MM.1S (cell line): ENCODE measurements at places on chromosomes 7 and 10.

- H3K27ac ChIP-seq = no peak overlapping the region
- peaks cover 16% of the 10 kb centered on the region for H3K4me1 ChIP-seq
- H3K27me3 ChIP-seq = no peaks in the 10 kb centered on the region
- no peaks in the 10 kb centered on the region for H3K36me3 ChIP-seq
- DNase-seq = no peak
- H3K4me3 ChIP-seq = no peak overlapping the region
Measured at GRCh38 chr7:25820432-25821040, 331.5 kb upstream of the NFE2L3 start.

GRCh38 chr7:25738528-25738927 is 413.5 kb upstream of the NFE2L3 start:
- H3K4me1 ChIP-seq = no peaks in the 10 kb centered on the region

GRCh38 chr7:141071855-141072547 is 1.9 kb upstream of the TMEM178B start:
- H3K36me3 ChIP-seq = no peaks in the 10 kb centered on the region
- peak; percentile 38 for DNase-seq
- peak overlapping the region; percentile 57; the same call in 1 of the 2 replicates for H3K27ac ChIP-seq
- H3K4me3 ChIP-seq = peak overlapping the region; percentile 91
- no peaks in the 10 kb centered on the region for H3K27me3 ChIP-seq

DNA sequence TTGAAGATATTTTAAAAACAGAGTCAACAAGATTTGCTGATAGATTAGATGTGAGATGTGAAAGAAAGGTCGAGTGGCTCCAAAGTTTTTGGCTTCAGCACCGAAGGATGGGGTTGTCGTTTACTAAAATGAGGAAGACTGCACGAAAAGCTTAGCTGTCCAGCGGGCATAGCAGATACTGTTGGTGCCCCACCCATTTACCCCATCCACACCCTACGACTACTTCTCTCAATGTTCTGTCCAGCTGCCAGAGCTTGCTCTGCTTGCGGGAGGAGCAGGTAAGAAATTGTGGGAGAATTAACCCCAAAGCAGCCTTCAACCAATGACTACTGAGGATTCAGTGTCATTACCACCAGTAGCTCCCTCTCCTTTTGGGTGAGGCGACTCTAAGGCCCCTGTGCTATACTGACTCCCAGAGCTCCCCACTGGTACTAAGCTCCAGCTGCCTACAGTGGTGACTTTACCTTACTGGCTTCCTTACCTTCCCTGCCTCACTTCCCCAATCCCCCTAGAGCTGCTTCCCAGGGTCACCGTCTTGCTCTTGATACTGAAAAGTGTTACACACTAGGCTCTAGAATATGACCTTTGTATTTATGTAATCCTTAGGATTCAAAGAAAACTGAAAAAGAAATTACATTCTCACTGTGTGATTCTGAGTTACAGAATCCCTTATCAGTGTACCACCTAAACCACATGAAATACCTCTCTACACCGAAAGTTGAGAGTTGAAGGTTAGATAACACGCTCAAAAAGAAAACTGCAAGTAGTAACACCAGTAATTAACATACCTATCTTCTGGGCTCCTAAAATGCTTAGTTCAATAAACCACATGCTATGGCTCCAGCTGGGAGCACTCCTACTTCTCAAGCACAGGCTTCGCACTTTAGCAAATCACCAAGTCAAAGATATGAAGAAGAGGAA is 22.3 kb downstream of the CACUL1 start:
- no peak for DNase-seq
- no peak overlapping the region for H3K27ac ChIP-seq
- no peaks in the 10 kb centered on the region for H3K4me1 ChIP-seq
- no peaks in the 10 kb centered on the region for H3K36me3 ChIP-seq
- no peaks in the 10 kb centered on the region for H3K27me3 ChIP-seq
- H3K4me3 ChIP-seq = no peak overlapping the region

DNA sequence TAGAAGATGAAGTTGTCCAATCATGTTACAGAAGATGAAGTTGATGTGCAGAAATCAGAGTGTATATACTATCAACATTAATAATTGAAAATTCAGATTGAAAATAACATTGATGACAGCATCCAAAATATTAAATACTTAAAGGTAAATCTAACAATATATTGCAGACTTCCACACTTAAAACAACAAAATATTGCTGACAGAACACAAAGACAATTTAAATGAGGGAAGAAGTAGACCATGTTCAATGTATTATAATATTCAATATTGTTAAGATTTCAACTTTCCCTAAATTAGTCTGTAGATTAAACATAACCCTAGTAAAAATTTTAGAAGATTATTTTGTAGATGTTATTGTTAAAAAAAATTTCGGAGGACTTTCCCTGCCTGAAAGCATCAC is 151.9 kb downstream of the PON1 start:
- no peaks in the 10 kb centered on the region for H3K4me1 ChIP-seq
- DNase-seq = no peak
- H3K27me3 ChIP-seq = no peaks in the 10 kb centered on the region
- no peak overlapping the region for H3K4me3 ChIP-seq

- no peaks in the 10 kb centered on the region for H3K36me3 ChIP-seq
- no peaks in the 10 kb centered on the region for H3K4me1 ChIP-seq
- no peak overlapping the region for H3K4me3 ChIP-seq
Measured at GRCh38 chr7:27999829-28000228, 180.8 kb downstream of the JAZF1 start.

GRCh38 chr7:6709808-6710207 is 3.1 kb upstream of the ZNF12 start:
- H3K4me1 ChIP-seq = no peaks in the 10 kb centered on the region; the same call in 1 of the 2 replicates
- H3K4me3 ChIP-seq = no peak overlapping the region
- no peak overlapping the region for H3K27ac ChIP-seq
- H3K27me3 ChIP-seq = no peaks in the 10 kb centered on the region
- no peak for DNase-seq

DNA sequence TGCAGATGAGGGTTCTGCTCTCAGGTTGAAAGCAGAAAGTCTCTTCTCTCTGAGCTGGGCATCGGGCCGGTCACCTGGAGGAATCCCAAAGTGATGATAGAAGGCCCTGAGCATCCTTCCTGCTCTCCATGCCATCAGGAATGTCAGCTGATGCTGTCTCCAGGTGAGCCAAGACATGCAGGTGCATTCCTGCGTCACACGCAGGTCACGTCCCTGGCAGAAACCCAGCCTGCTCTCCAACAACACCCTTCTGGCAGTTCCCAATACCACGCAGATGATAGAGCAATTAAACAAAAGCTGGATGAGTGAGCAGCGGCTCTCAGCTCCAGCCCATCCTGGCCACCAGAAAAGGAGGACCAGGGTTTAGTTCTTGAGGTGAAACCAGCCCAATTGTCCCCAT is 6.9 kb upstream of the WIPI2 start:
- H3K4me1 ChIP-seq = no peaks in the 10 kb centered on the region
- no peaks in the 10 kb centered on the region for H3K36me3 ChIP-seq
- no peak overlapping the region for H3K27ac ChIP-seq
- DNase-seq = no peak
- no peak overlapping the region for H3K4me3 ChIP-seq

DNA sequence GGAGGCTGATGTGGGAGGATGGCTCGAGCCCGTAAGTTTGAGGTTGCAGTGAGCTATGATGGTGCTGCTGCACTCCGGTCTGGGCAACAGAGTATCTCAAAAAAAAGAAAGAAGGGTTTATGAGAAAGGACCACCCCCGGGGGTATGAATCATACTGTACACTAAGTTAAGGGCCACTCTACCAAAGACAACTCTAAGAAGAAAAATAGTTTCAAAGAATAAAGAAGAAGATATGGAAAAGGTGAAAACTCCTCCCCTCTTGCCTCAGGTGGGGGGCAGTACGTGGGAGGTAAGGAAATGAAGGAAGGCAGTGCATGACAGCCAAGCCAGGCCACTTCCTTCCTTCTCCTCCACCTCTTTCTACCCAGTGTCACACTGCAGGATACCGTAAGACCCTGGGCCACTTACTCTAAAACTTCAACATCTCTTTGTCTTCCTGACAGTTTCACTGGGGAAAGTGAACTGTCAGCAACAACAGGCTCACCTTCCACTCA is 61.3 kb downstream of the PIP4K2A start:
- no peaks in the 10 kb centered on the region for H3K36me3 ChIP-seq
- no peaks in the 10 kb centered on the region for H3K4me1 ChIP-seq
- H3K27ac ChIP-seq = no peak overlapping the region

DNA sequence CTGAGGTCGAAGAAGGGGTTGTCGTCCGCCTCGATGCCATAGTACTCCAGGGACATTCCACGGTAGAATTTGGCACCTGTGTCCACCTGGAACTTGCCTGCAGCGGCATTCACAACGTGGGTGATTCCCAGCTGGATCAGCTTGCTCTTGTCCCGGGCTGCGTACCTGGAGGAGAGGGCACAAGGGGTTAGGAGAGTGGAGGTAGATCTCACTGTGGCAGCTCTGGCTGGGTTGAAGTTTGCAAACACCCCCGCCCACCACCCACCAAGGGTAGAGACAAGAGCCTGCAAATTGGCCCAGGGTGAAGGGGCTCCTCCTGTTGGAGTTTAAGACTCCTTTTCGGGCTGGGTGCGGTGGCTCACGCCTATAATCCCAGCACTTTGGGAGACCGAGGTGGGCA is 15.8 kb upstream of the SAMD8 start:
- no peaks in the 10 kb centered on the region for H3K4me1 ChIP-seq
- H3K27ac ChIP-seq = no peak overlapping the region
- no peaks in the 10 kb centered on the region for H3K27me3 ChIP-seq
- H3K36me3 ChIP-seq = no peaks in the 10 kb centered on the region
- no peak overlapping the region for H3K4me3 ChIP-seq

GRCh38 chr7:84137812-84138211 is 56.8 kb downstream of the SEMA3A start:
- no peaks in the 10 kb centered on the region for H3K27me3 ChIP-seq
- H3K27ac ChIP-seq = no peak overlapping the region
- H3K4me1 ChIP-seq = no peaks in the 10 kb centered on the region
- no peak for DNase-seq
- H3K4me3 ChIP-seq = no peak overlapping the region

DNA sequence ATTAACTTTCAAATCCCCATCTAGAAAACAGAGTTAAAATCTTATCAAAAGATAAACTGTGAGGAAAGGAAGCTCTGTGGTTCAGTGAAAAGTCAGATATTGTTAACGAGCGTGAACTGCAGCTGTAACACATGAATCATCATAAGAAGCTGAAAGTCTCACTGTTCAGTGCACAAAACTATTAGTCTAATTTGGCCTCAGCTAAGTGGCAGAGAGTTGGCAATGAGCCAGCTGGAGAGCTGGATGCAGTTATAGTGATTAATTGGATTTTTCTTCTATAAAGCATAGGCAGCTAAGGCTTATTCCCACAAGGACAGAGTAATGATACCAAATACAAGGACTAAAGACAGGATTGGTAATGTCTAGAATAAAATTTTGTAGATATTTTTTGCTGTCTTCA is 101.1 kb upstream of the ABCB5 start:
- H3K27ac ChIP-seq = no peak overlapping the region
- H3K4me1 ChIP-seq = no peaks in the 10 kb centered on the region
- no peaks in the 10 kb centered on the region for H3K27me3 ChIP-seq
- DNase-seq = peak; percentile 34
- no peak overlapping the region for H3K4me3 ChIP-seq

- no peak overlapping the region for H3K4me3 ChIP-seq
- H3K27me3 ChIP-seq = no peaks in the 10 kb centered on the region
- H3K27ac ChIP-seq = no peak overlapping the region
- H3K36me3 ChIP-seq = no peaks in the 10 kb centered on the region
- H3K4me1 ChIP-seq = no peaks in the 10 kb centered on the region
- DNase-seq = no peak
Measured at GRCh38 chr7:37428681-37429434, 19.8 kb downstream of the ELMO1 start.

DNA sequence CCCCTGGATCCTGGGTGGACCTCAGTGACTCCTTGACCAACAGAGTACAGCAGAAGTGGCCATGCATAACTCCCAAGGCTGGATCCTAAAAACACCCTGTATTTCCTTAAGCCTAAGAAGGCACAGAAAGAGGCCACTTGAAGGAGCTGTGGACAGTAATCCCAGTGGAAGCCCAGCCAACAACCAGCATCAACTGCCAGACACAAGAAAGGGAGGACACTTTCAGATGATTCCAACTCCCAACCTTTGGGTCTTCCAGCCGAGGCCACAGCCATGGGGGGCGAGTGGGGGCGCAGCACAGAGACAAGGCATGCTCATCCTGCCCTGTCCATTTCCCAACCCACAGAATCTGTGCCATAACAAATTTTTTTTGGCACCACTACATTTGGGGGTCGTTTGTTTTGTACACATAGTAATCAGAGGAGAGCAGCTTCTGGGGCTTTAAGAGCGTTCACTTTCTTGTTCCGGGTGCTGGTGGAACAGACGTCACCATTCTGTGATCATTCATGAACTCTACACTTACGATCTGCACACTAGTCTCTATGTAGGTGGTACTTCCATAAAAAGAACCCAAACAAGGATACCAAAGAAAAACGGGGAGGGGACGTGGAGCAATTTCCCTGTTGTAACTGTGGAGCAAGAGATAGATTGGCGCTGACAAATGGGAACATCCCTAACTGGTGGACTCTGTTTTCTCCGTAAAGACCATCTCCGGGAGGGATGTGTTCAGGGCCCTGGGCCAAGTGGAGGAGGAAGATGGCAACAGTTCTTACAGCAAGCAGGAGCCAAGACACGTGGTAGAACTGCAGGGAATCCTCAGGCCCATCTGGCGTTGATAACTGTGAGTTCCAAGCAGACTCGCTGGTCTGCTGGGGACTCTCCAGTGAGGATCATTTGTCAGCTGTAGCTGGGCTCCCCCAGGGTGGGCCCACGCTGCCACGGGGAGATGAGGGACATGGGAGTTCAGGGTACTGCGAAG is 6.0 kb upstream of the SLC29A3 start:
- H3K36me3 ChIP-seq = no peaks in the 10 kb centered on the region
- peaks cover 4% of the 10 kb centered on the region; the same call in 1 of the 2 replicates for H3K27me3 ChIP-seq
- peaks cover 19% of the 10 kb centered on the region for H3K4me1 ChIP-seq
- no peak overlapping the region for H3K4me3 ChIP-seq

DNA sequence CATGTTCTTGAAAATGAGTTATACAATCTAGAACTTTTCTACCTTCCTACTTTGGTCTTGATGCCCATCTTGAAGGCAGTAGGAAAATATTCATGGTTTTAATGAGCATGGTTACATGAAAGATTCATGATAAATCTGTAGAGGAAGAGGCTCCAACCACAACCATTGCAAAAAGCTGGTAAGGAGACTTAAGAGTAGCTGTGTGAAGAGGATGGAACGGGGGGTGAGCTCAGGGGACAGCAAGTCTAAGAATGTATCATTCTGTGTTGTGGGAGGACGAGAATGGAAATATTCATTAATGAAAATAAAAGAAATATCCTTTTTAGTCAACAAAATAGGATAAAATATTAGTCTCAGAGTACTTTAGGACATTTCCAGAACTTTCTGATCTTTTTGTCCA is 81.1 kb downstream of the BMPER start:
- no peaks in the 10 kb centered on the region for H3K4me1 ChIP-seq
- H3K4me3 ChIP-seq = no peak overlapping the region
- H3K27ac ChIP-seq = no peak overlapping the region
- H3K27me3 ChIP-seq = no peaks in the 10 kb centered on the region

GRCh38 chr10:8273749-8274148 is 219.3 kb downstream of the GATA3 start:
- no peaks in the 10 kb centered on the region for H3K36me3 ChIP-seq
- no peaks in the 10 kb centered on the region for H3K27me3 ChIP-seq
- H3K27ac ChIP-seq = no peak overlapping the region

- H3K27ac ChIP-seq = no peak overlapping the region
- 0 out of 2 replicates have a peak, but pooled peaks cover 7% of the 10 kb centered on the region for H3K4me1 ChIP-seq
- no peak overlapping the region for H3K4me3 ChIP-seq
- no peaks in the 10 kb centered on the region for H3K27me3 ChIP-seq
- DNase-seq = no peak
Measured at GRCh38 chr7:139043823-139044812, 8.3 kb upstream of the ZC3HAV1L start.
